CD4-positive, alpha-beta T cell treated with Interleukin-10 for 1 hour (primary cell): ENCODE measurements at places on chromosomes 7 and 10.

DNA sequence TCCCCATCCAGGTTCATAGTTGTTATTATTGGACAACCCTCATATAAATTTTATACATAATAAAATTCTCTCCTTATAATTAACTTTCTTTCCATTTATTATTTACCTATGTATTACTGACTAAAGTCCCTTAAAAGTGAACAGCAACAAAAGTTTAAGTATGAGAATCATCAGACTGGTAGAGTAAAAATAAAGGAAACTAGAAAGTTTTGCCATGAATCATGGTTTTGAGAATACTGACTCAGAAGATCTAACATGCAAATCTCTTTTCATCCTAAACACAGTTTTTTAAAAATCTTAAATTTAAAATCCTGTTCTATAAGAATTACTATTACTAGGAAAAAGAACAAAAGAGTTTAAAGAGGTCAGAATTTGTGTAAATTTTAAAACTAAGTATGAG lies 32.1 kb downstream of the HERC4 start:
- DNase-seq: no peak

GRCh38 chr10:17238445-17239291 lies 10.6 kb downstream of the VIM start:
- peak; percentile 53 for DNase-seq

- no peak for DNase-seq
Observed at GRCh38 chr10:121600611-121601010, 2.4 kb upstream of the FGFR2 start.

GRCh38 chr7:6533893-6534495 lies 17.3 kb downstream of the GRID2IP start:
- DNase-seq: no peak

- DNase-seq: peak; percentile 9
Observed at GRCh38 chr7:90412458-90413184, 9.4 kb downstream of the CLDN12 start.

DNA sequence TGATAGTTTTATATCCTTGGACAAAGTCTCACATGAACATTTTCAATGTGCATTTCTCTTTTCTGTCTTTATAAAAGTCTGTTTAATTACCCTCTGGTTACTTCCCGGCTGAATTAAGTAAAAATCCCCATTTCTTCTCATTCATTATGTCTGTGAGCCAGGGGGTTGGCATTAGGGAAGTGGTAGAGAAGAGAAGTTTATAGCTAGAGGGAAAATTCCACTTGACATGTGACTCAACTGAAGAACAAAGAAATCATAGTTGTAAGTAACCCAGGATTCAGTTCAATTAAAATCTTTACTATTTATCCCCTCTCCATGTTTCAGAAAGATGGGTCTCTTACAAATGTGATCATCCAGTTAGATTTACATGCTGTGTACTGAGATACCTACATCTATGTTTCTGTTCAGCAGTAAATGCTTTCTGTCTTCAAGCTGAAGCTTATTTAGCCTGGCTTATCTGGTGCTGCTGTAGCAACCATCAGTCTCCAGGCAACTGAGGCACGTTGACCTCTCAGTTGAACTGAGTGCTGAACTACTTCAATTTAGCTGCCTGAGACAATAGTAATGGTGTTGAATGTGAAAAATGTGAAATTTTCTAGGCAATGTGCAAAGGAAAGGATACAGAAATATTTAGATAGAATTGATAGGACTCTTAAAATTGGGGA lies 181.6 kb downstream of the MLLT10 start:
- no peak for DNase-seq

- no peak for DNase-seq
Observed at GRCh38 chr7:42091461-42092291, 145.3 kb downstream of the GLI3 start.

DNA sequence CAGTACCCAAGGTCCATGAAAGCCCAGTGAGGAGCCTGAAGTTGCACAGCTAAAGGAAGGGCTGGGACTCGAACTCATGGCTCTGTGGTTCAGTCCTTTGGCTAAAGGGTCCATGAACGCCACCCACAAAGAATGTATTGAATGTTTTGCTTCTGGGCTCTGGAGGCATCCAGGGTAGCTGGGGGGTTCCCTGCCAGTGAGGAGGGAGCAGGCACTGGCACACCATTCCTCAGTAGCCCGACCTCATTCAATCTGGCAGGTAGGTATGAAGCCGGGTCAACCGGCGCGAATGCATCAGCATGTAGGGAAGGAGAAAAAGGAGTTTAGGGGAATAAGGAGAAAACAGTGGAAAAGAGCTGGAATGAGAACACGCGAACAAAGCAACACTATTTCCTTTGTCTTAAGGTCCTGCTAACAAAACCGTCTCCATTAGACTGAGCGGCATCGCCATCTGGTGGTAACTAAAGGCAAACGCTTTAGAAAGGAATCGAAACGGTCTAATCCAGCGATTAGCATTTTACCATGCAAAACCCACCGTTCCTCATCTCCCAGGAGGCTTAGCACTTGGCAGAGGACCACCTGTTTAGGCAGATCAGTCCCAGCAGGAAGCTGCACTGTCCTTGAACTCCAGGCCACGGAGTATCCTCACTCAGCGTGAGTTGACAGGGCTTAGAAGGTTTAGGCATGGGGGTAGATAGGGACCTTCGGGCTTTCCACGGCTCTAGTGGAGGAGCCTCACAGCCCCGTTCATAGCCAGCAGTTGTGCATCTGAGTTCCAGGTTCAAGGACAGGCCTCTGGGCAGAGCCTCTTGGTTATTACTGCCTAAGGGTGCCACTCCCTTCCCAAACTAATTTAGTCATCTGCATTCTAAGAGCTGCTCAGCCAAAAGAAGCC lies 122.8 kb downstream of the UBE2H start:
- peak; percentile 69 for DNase-seq
